NCI-H446 (cell line): ENCODE measurements at places on chromosomes 7 and 10.

- DNase-seq: no peak
These were observed 81.5 kb upstream of the HPS1 start for GRCh38 chr10:98528166-98528804.

- no peak for DNase-seq
These were observed 41.4 kb upstream of the SMARCD3 start for GRCh38 chr7:151289891-151290290.

GRCh38 chr10:69124563-69125268 is 738 bp downstream of the VPS26A start:
- DNase-seq: no peak

DNA sequence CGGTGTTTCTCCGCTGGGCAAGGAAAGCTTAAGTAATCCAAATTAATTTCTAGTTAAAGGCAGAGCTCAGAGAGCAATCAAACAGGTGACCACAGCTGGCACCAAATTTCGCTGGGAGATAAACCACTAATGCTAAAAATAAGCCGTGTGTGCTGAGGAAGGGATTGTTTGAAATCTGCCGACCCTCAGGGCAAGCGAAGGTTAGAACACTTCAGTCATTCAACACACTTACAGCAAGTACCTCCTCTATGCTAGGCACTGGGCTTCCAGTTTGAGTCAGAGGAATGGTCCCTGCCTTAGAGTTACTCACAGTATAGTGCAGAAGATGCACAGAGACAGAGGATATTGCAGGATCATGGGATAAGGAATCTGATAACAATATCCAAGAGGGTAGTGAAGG is 467.9 kb upstream of the PODXL start:
- no peak for DNase-seq

GRCh38 chr10:17019696-17020095 is 109.9 kb downstream of the CUBN start:
- DNase-seq: no peak

DNA sequence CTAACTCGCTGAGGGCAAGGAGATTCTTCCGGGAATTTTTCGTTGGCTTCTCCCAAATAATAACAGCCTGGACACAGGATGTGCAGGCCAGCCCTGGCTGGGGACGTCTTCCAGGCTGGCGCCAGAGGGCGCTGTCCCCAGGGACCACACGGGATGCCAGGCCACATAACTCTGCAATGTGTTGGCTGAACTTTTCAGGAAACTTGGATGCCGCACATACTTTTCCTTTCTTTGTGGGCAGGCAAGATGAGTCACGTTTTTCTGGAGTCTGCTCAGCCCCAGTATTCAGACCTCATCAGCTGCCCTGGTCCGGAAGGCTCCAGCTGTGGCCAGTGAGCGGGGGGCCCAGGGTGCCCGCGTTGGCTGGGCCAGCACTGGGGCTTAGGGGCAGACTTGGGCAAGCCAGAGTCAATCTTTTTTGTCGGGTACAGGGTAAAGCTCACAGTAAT is 122.7 kb downstream of the PRKAG2 start:
- DNase-seq: peak; percentile 89

GRCh38 chr10:17470246-17470645 is 15.9 kb upstream of the ST8SIA6 start:
- DNase-seq: no peak

DNA sequence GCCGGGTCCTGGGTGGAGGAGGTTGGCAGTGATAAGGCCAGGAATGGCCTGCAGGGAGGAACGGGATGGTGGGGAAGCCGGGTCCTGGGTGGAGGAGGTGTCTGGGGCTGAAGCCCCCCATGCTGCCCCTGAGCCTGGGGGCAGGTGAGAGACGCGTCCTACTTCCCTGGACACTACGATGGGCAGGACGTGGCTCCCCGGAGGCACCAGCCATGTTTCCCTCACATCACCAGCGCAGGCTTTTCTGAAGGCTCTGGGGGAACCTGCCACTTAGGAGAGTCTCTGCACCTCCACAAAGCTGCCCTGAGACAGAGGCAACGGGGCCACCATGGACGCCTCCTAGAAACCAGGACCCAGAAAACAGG is 324.8 kb downstream of the DNAJB6 start:
- no peak for DNase-seq

- DNase-seq: no peak
These were observed 205.2 kb downstream of the FAM107B start for GRCh38 chr10:14569274-14570060.

- DNase-seq: no peak
These were observed 57.3 kb upstream of the ZEB1 start for GRCh38 chr10:31261511-31262311.

DNA sequence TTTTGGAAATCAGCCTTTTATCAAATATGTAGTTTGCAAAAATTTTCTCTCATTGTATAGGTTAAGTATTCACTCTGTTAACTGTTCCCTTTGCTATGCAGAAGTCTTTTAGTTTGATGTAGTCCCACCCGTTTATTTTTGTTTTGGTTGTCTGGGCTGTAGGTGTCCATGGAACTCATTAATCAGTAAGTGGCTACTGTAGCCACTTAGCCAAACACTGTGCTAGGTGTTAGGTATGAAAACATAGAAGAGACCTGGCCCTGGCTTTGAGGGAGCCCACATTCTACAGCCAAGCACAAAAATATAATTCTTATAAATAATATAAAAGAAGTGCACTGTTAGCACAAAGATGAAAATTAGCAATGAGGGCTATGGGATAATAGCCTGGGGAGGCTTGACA is 133.5 kb downstream of the ETV1 start:
- DNase-seq: no peak

GRCh38 chr10:119806334-119807130 is 66.1 kb downstream of the MCMBP start:
- DNase-seq: no peak

GRCh38 chr7:143321734-143322133 is 5.8 kb downstream of the CLCN1 start:
- no peak for DNase-seq

DNA sequence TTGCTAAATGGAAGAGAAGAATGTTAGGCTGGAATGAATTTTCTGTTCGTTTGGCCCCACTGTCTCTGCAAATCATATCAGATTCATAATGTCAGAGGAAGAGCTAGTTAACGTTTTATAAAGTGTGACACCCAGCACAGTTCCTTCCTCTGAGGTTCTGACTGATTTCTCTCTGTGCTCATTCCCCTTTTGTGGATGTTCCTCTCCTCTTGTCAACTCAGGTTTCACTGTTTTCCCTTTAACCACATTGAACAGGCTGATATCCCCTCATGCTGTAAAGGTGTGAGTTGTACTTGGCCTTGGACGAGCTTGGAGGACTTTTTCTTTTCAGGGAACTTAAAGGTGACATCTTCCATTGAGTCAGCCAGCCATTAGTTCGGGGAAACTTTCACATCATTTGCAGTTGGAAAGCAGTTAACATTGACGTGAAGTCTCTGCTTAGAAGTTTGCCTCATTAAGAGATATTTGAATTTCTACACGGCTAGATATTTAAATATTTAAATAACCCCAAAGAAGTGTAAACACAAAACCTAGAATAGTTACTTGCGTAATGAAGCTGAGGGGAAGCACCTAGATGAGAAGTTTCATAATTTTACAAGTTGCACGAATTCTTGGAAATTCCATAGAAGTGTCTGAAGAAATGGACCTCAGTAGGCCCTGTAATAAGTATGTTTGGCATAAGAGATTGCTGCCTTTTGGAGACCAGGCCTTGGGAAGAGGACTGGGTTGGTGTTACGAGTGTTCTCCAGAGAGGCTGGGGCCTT is 101.5 kb upstream of the EGR2 start:
- no peak for DNase-seq

DNA sequence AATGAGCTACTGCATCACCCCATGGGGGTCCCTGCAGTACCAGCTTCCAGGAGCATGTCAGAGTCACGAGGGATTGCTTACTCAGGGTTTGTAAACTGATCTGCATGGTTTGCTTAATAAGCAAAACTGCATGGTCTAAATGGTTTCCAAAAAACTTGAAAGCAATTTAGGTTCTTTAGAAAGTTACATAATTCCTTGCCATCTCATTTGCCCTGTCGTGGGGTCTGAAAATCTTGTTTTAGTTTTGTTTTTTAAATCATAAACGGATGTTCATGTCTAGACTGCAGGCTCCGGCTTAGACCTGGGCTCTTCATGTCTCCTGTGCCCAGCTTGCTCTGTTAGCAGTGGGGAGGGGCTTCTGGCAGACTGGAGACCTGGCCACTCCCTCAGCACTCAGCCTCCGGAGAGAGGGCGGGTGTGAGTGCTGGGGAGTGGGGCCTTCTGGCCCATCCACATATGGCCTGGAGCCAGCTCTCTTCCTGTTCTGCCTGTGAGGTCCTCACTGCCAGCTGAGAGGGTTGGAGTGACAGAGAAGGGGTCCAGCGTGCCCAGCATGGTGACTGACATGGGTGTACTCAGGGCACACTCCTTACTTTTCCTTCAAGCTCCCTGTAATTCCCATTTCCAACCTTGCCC is 17.5 kb downstream of the PRF1 start:
- DNase-seq: peak; percentile 60

GRCh38 chr10:14909101-14909500 is 30.4 kb downstream of the SUV39H2 start:
- no peak for DNase-seq

- peak; percentile 61 for DNase-seq
These were observed 163.0 kb upstream of the PPP1R3A start for GRCh38 chr7:114081606-114082425.

- no peak for DNase-seq
These were observed 187.1 kb downstream of the MLLT10 start for GRCh38 chr10:21721000-21721665.

DNA sequence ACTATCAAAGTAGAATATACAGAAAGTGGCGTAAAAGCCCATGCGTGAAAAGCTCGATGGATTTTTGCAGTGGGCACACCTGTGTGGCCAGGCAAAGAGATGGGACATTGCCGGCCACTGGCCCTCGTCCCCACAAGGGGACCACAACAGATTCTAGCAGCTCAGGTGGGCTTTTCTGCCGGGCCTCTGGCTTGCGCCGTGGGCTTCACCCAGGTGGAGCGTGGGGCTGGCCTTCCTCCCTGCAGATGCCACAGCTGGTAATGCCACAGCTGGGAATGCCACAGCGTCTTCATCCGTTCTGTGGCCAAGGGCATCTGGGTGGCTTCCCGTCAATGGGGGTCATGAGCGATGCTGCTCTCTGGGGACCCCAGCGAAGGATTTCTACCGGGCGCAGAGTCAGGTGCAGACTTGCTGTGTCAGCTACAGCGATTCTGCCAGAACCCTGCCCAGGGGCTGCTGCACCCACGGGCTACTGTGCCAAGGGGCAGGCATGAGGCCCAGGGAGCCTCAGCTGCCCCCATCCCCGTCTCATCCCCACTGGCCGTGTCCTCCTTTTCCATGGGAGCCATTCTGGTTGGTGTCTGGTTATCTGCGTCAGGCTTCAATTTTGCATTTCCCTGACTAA is 52.5 kb upstream of the NKX6-2 start:
- no peak for DNase-seq

DNA sequence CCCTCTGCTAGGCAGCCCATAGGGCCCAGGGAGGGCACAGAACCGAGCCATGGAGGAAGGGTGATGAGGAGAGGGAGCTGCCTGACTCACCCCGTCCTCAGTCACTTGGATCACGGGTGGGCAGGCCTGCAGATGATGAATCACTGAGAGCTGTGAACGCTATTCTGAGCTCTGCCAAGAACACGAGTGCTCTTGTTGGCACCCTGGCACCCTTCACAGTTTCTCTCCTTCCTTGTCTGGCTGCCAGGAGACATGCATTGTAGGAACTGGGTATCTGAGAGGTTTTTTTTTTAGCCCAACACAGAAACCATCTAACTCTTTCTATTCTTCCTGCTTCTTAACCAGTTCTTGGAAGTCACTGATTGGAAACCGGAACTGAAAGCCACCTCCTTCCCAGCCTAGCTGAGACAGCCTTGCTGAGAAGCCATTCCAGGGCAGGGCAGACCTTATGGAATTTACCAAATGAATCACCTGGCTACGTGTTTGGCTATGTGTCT is 82.1 kb downstream of the SLC37A3 start:
- DNase-seq: peak; percentile 53

- DNase-seq: no peak
These were observed 99.1 kb downstream of the CCDC71L start for GRCh38 chr7:106561666-106562411.

DNA sequence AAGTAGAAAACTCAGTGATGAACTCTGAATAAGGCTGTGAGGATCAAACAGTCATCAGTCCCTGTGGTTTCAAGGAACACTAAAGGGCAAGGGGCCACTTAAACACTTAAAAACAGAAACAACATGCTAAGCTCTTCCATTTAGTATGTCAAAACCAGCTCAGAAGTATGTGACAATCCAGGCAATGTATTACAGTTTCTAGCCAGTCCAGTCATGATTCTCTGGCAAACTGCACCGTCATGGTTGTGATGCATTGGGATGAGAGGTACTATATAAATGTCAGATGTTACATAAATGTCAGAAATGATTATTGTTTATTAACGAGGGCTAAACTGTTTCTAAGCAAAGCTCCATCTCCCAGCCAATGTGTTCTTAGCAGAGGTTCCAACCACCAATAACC is 4.7 kb upstream of the CREB5 start:
- no peak for DNase-seq

- DNase-seq: no peak
These were observed 499.6 kb upstream of the LRRN3 start for GRCh38 chr7:110591341-110591740.

DNA sequence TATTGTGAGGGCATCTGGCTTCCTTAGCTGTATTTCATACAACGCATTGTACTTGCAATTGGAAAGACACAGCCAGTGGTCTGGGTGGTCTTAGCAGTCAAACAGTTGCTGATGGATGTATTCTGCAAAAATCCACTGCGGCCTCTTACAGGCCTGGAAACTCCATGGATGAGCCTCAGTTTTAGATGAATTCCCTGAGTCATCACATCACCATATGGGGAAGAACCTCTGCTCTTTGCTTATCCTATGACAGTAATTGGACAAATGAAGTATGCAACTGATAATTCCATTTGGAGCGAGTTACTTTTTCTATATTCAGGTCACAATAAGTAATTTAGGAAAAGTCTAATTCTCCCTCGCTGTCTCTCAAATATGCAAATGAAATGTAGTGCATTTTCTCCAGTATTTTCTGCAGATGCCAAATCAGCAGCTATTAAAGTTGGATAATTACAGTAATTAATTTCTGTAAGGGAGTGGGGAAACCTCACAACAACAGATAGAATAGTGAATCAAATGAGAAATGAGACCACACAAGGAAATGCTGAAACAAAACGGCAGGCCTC is 78.8 kb downstream of the WDFY4 start:
- no peak for DNase-seq

- no peak for DNase-seq
These were observed 52.6 kb downstream of the TSPAN15 start for GRCh38 chr10:69503896-69504265.

GRCh38 chr10:80070057-80070456 is 8.4 kb upstream of the TMEM254 start:
- DNase-seq: no peak
